M059J (cell line): ENCODE measurements at places on chromosomes 16 and 17.
A peak's percentile ranks its signal among the peaks of the same experiment; 100 is the strongest.

DNA sequence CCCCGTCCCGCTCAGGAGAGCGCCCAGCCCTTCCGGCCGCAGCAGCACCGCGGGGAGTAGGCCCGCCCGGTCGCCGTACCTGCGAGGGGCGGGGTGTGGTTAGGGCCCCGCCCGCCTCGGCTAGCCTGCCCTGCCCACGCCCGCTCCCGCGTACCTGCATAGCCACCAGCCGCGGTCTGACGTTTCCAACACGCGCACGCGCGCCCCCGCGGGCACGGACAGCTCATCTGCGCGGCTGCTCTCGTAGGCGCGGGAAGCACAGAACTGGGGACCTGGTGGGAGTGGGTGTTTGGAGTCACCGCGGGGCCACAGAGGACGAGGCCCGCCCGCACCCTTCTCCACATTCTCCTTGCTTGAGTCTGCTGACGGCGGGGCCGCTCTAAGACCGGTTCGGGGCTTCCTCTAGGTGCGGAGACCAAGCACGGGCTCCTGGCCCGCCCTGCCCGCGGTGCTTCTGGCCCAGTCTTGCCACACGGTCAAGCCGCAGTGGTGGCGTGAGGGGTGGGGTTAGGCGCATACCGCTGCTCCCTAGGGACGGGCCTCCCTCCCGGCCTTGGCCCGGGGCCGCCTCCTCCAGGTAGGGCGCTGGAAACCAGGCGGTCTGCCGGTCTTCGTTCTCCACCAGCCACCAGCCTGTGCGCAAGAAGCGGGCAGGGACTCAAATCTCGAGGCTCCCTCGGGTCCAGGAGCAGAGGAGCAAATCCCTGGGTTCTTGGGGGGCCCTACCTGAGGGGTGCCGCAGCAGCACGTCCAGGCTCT is 1.8 kb downstream of the NOXO1 start:
- no peak for DNase-seq

- DNase-seq, result peak; percentile 39
Measured at GRCh38 chr17:50289278-50289677, 15.0 kb downstream of the TMEM92 start.

GRCh38 chr17:82021107-82021899 is 1.4 kb downstream of the CENPX start:
- DNase-seq, result peak; percentile 82

- no peak for DNase-seq
Measured at GRCh38 chr16:81899601-81900000, 111.7 kb downstream of the SDR42E1 start.

DNA sequence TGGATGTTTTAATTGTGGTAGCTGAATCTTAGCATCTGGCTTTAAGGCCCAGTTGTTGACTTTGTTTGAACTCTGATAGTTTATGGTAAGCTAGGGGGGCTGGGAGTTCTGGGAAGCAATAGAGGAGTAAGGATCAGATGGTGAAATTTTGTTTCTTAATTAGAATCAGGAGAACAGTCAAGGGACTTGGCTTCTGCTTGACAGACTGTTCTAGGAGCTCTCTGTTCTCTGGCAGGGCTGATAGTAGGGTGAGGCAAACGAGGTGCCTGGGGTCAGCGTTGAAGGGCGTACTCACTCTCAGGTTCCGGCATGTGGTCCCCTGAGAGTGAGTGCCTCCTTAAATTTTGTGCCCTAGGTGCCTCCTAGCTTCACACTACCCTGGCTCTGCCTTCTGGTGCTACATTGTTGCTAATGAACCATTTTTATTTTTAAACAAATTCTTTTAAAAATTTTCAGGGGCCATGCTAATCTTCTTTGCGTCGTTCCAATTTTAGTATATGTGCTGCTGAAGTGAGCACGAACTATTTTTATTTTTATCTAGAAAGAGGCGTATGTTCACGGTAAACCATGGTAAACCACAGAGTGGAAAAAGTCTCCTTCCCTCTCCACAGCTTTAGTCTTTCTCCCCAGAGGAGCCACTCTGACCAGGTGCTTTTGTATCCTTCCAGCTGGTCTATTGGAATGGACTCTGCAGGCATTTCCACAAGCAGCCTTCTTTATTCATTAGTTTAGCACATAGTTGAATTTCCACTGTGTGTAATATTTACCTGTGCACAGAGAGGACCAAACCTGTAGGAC is 19.7 kb downstream of the SLC7A6 start:
- no peak for DNase-seq

DNA sequence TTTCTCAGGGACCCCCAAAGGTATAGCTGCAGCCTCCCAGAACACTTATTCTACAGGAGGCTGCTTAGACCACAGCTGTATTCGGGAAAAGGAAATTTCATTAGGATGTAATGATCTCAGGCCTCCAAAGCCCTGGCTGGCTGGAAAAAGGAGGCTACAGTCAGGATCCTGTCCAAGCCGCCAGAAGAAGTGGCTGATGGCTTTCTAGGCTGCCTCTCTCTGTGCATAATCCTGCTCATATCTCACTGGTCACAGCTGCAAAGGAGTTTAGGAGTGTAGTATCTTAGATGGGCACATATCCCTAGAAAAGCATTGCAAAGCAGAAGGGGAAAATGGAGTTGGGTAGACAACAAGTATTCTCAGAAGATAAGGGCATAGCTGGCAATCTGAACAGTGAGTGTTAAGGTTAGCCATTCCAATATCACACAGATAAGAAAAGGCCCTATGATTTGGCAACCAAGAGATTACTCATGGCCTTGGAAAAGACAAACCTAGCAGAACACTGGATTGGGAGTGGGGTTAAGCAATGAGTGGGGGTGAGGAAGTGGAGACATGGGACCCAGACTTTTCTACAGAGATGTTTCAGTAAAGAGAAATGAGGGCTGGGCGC is 26.0 kb upstream of the PRKCA start:
- peak; percentile 46 for DNase-seq

DNA sequence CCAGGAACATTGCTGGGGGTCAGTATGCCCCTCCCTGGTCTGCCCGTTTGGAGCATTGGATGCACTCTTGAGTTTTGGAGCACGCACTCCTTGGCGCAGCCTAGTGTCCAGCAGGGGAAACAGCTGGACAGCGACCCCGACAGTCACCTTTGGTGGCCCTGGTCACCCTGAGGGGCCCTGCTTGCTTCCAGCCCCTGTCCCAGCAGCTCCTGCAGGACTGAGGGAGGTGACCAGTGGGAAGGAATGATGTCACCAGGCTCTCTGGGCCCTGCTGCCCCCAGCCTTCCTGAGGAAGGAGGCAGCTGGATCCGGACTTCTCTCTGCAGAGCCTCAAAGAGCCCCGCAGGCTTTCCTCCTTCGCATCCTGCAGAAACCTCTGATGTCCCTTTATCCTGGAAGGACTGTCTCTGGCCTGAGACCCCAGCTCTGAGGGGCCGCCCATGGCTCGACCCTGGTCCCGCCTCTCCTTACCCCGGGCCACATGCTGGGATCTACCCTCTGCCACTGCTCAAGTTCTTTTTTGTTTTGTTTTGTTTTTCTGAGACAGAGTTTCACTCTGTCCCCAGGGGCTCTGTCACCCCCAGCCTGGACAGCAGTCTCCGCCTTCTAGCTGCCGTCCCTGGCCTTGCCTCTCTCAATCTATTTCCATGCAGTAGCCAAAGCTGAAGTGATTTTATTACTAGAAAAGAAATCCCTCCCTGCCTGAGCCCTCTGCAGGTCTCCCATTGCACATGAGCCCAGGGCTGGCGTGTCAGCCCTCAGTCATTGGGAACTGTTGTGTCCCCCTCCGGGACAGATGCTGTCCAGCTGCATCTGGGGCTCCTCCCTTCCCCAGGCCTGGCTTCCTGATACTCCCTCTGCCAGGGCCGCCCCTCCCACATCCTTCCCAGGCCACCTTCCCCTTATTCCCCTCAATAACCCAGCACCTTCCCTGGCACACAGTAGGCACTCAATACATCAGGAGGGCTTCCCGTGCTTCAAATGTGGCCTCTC is 11.6 kb downstream of the ZSCAN10 start:
- DNase-seq, result no peak

GRCh38 chr16:60074378-60074777 is 1340.3 kb upstream of the GOT2 start:
- no peak for DNase-seq

DNA sequence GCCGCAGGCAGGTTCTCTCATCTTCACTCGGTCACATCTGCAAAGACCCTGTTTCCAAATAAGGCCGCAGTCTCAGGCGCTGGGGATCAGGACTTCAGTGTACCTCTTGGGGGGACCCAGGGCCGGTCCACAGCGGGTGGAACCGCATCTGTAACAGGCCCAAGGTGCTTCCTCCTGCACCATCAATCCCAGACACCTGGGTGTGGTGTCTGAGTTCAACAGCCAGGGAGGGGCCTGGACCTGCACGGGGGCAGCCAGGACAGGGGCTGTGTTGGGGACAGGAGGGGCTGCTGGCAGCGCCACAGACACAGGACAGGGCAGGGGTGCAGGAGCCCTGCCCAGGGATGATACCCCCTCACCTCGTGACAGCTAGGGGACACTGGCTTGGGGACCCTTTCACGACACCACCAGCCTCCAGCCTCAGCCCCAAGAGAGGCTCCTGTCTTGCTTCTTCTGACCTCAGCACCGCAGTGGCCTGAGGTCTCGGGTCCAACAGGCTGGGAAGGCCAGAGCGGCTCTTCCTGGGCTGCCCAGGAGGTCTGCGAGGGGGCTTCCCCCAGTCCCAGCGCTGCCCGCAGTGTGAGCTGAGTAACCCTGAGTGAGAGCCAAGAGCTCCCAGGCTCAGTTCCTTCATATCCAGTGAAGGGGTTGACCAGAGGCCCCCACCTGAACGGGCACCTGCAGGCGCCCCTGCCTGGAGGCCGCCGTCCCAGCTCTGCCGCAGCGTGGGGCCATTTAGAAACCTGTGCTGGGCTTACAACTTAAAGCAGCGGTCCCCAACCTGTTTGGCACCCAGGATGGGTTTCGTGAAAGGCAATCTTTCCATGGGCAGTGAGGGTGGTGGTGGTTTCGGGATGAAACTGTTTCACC is 30.7 kb upstream of the BAHCC1 start:
- DNase-seq, result no peak

GRCh38 chr16:78871241-78871640 is 729.3 kb downstream of the MAF start:
- no peak for DNase-seq

DNA sequence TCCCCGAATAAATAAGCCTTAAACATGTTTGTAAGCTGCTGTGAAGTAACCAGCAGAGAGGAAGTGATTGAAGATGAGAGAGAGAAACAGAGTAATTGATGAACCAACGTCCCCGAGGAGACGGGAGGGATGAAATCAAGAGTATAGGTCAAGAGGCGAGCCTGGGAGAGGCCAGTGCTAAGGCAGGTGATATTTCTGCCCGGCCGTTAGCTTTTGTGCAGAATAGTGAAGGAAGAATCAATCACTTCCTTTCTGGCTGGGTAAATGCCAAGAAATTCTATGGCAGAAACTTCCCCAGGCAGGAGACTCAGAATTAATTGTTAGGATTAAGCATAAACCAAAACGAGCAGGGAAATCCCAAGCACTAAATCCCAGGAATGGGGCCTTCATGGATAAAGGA is 273.8 kb downstream of the CDH13 start:
- DNase-seq, result no peak

- DNase-seq, result peak; percentile 65
Measured at GRCh38 chr17:8857919-8858318, 9.6 kb downstream of the PIK3R6 start.

GRCh38 chr17:16425698-16426659 is 10.6 kb downstream of the TRPV2 start:
- no peak for DNase-seq

DNA sequence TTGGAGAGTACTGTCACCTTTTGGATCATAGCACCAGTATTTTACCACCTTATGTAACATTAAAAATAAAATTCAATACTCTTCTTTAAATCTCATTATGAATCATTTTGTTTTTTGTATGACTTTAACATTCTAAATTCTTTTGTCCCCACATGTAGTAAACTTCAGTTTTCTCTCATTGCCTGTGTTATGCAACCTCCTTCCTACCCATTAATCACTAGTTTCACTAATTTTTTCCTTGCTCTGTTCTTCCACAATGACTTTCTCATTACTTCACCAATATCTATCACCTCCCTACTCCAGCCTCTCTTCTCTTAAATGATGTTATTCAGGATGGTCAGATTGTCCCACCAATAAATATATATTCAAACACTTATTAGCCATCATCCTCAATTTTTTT is 68.7 kb downstream of the TTC19 start:
- no peak for DNase-seq

DNA sequence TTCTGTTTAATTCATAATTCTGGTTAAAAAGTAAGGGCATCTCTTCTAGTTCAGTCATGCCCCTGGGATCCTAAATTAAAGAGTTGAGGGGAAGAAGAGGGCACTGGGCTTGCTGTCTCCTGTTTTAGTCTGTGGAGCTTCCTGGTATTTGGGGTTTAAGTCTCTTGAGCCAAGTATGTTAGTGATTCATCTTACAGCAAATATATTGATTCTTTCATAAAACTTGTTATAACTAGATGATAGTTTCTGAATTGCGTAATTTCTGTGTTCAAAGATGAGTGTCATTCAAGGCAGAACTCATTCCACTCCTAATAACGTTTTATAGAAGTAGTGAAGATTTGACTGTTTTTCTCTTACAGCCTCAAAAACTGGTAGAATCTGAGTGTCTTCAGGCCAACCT is 1.7 kb downstream of the TXNDC17 start:
- DNase-seq, result peak; percentile 11

DNA sequence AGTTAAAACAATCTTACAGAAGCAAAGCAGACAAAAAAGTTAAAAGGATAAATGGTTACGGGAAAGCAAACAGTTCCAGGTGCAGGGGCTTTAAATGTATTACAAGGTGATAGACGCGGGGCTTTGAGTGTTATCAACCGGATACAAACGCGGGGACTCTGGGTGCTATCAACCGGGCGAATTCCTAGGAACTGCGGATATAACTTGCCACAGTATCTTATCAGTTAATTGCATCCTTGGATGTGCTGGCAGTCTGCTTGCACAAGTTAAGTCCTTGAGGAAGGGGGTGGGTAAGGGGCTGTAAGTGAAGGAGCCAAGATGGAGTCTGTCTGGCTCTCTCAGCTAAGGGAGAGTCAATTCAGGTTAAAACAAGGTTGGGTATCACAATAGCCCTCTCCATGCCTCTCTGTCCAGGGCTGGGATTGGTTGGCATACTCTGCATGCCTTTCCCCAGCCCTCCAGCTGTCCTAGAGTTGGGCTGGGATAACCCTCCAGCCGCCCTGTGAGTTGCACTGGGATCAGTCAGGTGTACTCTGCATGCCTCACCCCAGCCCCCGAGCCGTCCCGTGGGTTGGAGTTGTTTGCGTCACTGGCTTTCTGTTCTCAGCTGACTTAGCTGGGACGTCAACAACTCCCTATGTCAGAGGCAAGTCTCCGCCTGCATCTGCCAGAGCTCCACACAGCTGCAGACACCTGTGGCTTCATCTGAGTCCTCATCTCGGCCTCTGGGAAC is 40.9 kb downstream of the TMEM235 start:
- DNase-seq, result no peak
